ENCODE measurements at places on chromosomes 4 and X. TPM values are rescaled to one million over a fixed set of nuclear protein-coding genes. Genes with fewer than 3 reads are reported as not detected.

DNA sequence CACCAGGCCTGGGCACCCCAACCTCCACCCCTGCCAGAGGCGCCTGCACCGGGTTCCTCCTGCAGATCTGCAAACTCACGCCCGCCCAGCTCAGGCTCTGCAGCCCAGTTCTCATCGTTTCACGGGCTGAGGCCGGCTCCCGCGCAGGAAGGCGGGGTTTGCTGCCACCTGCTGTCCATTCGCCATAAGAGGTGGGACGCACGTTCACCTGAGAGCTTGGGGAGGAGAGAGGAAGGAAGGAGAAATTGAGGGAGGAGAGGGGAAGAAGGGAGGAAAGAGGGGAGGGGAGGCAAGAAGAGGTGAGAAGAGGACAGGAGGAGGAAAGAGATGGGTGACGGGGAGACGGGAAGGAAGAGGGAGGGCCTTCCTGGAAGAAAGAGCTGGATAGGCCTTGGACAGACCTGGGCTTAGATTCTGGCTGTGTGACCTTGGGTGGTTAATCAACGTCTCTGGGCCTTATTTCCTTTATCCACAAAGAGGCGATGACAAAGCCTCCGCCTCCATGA, 114.5 kb downstream of the ADRA2C start:
- peak; percentile 37 for DNase-seq

GRCh38 chrX:113330416-113330815, 489.8 kb upstream of the AMOT start:
- no peak for DNase-seq

DNA sequence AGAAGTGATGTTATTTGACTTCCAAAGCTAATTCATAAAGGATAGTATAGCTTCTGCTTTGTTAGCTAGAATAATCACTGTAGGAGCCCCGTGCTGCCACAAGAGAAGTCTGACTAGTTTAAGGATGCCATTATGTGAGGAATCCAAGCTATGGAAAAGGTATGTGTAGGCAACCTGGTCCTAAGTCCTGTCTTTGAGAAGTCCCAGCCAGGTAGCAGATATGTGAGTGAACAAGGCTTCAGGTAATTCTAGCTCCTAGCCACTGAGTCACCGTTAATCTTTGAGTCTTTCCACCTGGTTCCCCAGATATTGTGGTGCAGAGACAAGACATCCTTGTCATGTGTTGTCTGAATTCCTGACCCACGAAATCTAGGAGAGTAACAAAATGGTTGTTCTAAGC, 55.5 kb downstream of the BMP3 start:
- DNase-seq: no peak

- DNase-seq: no peak
These were observed 26.1 kb upstream of the EREG start for GRCh38 chr4:74338792-74339333.

DNA sequence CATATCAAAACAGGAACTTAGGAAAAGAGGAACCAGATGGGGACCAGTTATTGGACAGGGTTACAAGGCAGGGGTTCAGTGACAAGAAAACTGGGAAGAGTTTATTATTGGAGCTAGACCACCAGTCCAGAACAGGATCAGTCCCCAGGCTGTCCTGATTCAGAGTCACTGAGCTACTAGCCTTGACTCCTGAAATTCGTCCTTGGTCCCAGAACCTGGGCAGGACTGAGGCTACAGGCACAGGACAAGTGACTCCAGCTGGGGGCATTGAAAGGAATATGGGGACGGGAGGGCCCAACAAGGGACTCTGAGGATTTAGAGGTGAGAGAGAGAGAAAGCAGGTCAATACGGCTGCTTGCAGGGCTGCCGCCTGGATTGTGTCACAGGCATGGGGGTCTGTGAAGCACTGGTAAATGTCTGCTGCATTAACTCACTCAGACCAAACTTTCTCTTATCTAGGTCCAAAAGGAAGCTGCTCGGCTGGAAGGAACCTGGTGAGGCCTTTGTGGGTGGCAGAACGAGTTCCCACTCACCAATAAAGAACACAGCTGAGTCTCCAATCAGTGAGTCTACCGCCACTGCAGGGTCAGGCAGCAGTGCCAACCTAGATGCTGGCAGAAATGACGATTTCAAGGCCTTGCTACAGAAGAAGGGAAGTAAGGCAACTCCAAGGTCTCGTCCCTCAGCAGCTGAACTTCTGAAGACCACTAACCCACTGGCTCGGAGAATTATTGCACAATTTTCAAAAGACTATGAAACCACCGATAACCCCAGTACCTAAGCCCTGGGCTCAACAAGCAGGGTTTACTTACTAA, 11.3 kb upstream of the RTL5 start:
- DNase-seq: no peak

GRCh38 chr4:8185295-8185694, 13.8 kb upstream of the SH3TC1 start:
- DNase-seq: no peak

DNA sequence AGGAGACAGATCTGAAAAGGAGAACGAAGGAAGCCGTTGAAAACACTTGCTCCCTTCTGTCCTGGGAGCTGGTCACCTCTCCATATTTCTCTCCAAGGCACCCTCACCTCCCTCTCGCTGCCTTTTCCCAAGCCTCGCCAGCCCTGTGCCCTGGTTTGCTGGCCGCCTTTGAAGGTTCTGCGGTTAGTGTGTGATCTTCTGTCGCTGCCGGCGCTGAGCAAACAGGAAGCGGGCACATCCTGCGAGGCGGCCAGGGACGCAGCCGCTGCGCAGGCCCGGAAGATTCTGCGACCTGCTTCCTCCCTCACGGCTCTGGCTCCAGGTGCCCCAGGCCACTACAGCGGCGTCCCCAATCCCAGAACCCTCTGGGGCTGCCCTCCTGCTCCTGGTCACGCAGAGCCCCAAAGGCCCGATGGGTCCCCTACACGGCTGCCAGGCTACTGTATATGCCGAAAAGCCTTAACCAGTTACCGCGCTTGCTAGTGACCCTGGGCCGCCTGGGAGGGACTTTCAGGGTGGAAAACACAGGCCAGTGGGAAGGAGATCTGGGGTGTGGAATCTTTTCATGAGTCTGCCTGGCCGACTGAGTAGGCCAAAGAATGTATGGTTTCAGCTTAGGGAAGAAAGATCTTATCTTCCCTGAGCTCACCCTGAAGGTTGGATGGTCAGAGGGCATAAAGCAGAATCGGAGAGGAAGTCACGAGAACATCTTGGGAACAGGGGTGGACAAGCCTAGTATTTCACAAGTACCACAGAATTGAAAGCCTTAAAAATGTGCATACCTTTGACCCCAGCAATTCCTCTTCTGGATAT, 2.3 kb upstream of the SASH3 start:
- no peak for DNase-seq

DNA sequence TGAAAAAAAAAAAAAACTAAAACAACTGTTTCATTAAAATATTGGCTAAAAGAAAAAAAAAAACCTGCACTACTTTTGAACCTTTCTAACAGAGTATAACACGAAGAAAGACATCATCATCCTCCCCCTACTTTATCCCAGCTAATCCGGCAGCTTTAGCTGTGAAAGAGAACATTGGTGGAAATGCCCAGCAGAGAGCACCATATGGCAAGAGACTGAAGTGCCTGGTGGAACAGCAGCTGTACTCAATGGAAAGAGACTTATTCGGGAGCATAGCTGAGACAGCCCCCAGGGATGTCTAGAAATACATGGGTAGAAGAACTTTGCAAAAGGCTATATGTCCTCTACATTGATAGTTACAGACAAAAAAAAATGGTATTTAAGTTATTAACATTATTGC, 30.3 kb downstream of the STPG2 start:
- peak; percentile 34 for DNase-seq

DNA sequence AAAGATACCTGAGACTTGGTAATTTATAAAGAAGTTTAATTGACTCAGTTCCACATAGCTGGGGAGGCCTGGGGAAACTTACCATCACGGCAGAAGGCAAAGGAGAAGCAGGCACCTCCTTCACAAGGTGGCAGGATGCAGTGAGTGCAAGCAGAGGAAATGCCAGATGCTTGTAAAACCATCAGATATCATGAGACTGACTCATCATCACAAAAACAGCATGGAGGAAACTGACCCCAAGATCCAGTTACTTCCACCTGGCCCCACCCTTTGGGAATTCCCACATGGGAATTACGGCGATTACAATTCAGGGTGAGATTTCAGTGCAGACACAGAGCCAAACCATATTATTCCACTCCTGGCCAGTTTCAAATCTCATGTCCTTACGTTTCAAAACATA, 514.7 kb upstream of the SPANXN1 start:
- no peak for DNase-seq

- no peak for DNase-seq
These were observed 10.3 kb downstream of the USP46 start for GRCh38 chr4:52648836-52649235.

- DNase-seq: no peak
These were observed 19.7 kb downstream of the SPIN3 start for GRCh38 chrX:56975611-56976010.

DNA sequence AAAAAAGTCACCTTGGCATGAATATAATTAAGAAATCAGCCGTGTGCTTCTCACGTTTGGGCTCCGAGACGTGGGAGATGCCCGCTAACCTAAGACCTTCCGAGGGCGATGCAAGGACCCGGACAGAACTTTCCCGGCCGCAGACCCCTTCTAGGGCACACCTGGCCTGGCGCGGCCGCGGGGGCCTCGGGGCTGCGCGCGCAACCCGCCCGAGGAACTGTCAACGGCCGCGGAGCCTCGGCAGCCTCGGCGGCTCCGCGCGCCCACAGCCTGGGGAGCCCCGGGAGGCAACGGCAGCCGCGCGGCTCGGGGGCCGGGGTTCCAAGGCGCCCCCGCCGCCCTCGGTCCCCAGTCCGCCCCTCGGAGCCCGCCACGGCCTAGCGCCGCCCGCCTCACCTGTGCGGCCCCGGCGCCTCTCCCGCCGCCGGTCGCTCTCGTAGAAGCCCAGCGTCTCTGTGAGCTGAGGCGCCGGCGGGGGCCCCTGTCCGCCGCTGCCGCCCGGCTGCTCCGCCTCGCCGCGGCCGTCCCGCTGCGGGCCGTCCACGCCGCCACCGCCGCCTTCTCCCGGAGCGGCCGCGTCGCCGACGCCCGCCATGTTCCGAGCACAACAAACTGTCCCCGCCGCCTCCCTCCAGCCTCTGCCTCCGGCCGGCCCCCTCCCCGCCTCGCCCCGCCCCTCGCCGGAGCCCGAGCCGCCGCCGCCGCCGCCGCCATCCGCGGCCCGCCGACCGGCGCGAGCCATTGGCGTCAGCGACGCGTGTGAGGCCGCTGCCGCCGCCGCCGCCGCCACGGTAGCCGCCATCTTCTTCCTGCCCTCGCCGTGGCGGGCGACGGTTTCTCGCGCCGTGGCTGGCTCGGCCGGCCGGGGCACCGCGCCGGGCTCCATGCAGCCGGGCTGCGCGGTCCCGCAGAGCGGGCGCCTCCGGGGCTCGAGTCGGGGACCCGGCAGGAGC, at the start of gene TAPT1:
TAPT1 (minus strand) TSS at position 609 of the 953 bp plus-strand sequence; CDS start at position 595, 14 bp downstream.
- DNase-seq: peak; percentile 74

- DNase-seq: peak; percentile 19
These were observed 30.4 kb downstream of the PGRMC1 start for GRCh38 chrX:119266364-119266995.

Gene MAB21L2
- polyA plus RNA-seq: 0.10 TPM

Gene ANK2
- 269 TPM for polyA plus RNA-seq

Gene PRPS2
- 7.7 TPM for polyA plus RNA-seq

Gene RNF128
- polyA plus RNA-seq: not detected

Gene LRP2BP
- polyA plus RNA-seq: 4.7 TPM

Gene SEC31A
- polyA plus RNA-seq: 161 TPM

Gene TLR3
- polyA plus RNA-seq: 1.5 TPM

Gene TMEM47
- 90.9 TPM for polyA plus RNA-seq
